ENCODE measurements at places on chromosomes 12 and 14.

DNA sequence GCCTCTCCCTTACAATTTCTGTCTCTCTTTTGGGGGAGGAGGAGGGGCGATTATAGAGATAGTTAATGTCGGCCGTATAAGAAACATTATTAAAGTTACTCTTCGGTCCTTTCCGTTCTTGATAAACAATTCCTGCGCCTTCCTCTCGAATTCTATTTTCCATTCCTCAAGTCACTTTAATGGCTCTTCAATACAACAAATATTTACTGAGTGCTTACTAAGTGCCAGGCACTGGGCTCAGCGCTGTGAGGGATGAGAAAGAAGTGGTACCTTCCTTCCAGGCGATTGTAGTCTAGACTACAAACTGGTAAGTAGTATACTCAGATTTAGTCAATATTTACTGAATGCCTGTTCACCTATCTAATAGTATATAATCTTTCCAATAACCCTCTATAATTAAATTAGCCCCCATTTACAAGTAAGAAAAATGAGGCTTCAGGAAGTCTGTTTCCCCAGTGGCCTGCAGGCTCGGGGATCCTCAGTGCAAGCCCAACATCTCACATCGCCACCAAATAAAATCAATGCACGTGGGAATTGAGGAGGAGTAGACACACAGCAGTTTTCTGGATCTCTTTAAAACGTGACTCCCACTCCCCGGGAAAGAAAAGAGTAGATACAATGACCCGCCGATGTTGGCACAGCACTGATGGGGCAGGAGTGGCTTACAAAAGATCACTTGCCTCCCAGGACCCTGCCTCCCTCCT is 589 bp upstream of the ZNF219 start:
- DNase-seq, result peak; percentile 26

DNA sequence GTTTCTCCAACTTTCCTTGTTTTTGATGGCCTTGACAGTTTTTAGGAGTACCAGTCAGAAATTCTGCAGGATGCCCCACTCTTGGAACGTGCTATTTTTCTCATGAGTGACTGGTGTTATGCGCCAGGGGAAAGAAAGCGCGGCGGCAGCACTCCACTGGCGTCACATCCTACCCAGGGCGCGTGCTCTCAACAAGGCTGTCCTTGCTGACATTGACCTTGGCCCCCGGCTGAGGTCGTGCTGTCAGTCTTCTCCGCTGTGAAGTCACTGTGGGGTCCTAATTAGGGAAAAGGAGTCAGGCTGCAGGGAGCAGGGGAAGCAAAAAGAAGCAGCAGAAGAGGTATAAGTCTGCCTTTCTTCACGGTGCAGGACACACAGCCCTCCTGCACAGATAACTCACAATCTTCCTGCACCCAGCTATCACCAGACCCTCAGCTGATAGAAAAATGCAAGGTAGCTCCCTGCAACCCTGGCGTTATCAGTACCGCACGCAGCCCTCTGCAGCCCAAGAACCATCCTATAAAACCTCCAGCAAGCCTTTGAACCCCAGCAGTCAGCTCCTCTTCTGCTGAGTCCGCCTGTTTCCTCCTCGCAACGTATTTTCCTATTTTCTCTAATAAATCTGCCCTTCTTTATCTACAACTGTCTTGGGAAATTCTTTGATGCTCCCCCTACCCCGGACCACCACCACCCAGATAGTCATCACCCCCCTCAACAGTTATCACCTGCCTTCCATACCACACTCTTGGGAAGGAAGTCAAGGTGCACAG is 48.0 kb upstream of the C14orf180 start:
- DNase-seq, result peak; percentile 3

DNA sequence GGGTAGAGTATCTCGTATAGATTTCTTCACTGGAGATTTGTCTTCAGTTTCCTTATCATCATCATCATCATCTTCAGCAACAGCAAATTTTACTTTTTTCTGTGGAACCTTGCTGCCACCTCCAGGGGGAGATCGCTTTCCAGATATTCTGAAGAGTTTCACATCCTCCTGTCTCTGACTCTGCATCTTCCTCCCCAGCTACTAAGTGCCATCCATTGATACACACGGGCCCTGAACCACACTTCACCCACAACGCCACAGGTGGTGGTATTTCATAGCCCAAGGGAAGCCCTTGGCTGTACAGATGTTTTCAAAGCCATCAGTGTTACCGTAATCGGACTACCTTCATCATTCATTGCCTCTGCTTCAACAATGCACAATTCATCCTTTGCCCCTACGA is 82.2 kb downstream of the PPP2R5C start:
- DNase-seq, result no peak

- no peak for DNase-seq
Observed at GRCh38 chr12:99505805-99506204, 141.7 kb upstream of the GARIN6 start.

DNA sequence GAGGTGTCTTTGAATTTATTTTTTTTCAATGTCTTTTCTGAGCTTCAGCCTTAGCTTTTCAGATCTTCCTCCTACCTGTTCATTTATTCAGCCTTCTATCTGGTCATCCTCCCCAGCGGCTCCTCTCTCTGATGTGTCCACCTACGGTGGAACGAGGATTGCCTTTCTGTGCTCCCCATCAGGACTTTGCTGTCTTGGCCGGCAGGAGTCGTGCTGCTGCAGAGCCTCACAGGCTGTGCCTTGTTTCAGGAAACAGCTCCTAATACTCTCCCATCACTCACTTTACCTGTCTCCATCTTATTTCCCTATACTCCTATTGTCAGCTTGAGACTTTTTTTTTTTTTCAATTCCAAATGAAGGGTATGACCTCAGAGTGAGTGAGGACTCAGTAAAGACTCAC is 76.9 kb downstream of the KICS2 start:
- no peak for DNase-seq

DNA sequence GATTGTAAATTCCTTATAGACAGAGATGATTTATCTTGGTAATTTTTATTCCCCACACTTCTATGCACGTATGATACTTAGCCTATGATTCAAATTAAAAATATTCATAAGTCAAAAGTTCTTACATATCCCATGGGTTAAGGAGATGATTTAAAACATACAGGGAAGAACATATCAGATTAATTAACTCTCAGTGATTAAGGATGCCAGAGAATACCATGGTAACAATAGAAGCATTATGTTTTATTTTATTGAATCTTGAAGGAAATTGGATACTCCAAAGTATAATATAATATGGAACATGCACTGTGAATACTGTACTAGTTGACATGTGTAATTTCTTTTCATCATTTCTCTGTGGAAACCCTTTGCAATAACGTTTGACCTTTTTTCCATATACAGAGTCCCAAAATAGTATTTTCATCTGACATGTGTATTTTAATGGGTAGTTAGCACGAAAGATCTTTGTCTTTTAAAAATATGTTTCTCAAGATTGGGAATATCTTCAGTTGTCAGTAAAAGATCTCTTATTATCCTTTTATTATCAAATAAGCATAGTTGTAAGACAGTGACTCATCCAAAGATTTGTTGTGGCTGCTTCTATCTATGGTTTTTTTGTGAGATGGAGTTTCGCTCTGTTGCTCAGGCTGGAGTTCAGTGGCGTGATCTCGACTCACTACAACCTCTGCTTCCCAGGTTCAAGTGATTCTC is 166.7 kb downstream of the RAD51B start:
- DNase-seq, result no peak

- no peak for DNase-seq
Observed at GRCh38 chr12:84607170-84607819, 305.3 kb downstream of the SLC6A15 start.

GRCh38 chr12:101567918-101568317 is 26.9 kb upstream of the MYBPC1 start:
- no peak for DNase-seq
